ENCODE measurements at places on chromosomes 3 and 15.

DNA sequence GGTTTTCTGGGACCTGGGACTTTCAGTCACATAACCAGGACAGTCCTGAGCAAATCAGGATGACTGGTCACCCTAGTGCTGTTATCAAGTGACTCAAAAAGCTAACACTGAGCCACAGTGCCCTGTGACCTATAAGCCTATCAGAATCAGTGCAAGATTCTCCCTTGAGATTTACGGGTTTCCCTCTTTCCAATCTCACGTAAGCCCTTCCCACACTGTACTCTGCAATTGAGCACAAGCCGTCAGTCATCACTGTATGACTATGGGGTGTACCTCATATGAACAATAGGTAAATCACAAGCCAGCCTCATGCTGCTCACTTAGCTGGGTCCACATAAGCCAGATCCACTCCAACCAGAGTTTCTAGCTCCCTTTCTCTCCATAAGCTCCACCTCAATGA lies 21.0 kb upstream of the CLDN18 start:
- no peak for DNase-seq

GRCh38 chr15:51475736-51476135 lies 134.3 kb downstream of the GLDN start:
- DNase-seq: no peak

DNA sequence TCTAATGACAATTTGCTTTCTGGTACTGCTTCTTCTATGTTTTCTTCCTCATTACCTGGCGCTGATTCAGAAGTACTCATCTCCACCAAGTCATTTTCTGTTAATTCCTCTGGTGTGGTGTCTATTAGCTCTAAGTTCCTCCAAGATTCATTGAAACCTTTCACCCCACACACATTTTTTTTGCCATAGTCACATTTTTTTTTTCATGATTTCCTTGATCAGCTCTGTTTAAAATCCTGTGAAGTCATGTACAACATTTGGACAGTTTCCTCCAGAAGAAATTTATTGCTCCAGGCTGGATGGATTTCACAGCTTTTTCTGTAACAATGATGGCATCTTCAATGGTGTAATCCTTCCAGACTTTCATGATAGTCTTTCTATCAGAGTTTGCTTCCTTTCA lies 243.2 kb upstream of the VEPH1 start:
- DNase-seq: no peak

DNA sequence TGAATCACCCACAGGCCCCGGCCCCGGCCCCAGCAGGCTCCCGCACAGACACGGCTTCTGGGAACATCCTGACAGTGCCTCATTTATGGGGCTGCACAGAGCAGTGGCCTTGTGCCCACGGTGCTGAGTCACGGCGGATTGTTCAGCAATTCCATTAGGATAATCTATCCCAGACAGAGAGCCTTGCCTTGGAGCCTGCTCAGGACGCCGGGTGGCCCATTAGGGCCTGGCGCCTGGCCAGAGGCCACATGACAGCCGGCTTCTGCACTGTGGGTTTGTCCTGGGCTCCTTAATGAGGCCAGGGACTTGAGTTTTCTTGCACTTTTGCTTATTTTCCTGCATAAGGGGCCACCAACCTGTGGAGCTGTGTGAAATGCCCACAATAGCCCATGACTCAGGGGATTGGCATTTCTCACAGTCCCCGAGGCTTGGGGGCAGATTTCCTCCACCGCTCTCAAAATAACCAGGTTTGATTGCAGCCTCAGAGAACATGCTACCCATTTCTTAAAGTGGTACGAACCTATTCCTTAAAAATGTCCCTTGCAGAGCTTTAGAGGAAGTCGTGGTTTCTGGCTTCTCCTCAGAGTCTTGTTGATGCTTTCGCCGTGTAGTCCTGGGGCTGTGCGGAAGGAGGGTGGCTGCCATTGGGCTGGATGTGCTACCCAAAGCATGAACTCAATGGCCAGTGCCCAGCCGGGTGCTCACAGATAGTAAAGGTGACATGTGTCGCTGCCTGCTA lies 19.0 kb downstream of the SYNM start:
- DNase-seq: no peak

DNA sequence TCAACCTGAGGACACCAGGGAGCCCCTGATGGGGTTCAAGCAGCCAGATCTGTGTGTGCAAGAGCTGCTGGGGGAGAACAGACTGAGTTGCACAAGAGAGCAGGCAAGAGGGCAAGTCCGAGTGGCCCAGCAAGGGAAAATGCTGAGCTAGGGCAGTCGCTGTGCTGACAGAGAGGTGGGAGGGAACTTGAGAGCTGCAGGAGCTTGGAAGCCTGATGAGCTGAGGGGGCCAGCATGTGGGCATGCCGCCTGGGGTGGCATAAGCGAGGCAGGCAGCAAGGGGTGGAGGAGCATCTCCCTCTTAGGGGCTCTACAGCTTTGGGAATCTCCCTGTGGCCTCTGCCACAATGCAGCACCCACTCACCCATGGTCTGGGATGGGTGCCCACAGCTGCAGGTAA lies 4.7 kb upstream of the CORO2B start:
- DNase-seq: no peak

GRCh38 chr15:40055576-40056293 lies 16.8 kb upstream of the SRP14 start:
- no peak for DNase-seq

DNA sequence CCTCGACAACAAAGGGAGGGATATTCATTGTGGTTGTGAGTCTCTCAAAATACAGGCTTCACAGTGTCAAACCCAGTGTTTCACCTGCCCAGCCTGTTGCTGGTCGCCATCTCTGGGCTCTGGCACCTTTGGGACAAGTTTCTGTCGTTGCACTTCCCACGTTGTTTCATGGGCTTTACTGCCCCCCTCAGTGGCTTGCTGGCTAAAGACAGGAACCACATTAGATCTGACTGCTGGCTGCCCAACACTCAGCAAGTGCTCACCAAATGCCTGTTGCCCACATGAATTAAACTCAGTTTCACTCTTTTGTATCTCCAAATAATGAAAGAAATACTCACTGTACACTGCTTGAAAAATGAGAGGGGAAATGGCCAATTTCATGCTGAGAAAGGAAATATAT lies 27.6 kb downstream of the FOXL2 start:
- DNase-seq: no peak

GRCh38 chr3:195348426-195349115 lies 77.6 kb upstream of the XXYLT1 start:
- DNase-seq: no peak

- DNase-seq: no peak
Observed at GRCh38 chr3:86787091-86787490, 203.9 kb downstream of the VGLL3 start.

GRCh38 chr3:174387736-174388135 lies 471.4 kb upstream of the NAALADL2 start:
- DNase-seq: no peak

Measured in CD4-positive, alpha-beta T cell (primary cell).